ENCODE measurements at places on chromosomes 13 and 19.
A peak's percentile ranks its signal among the peaks of the same experiment; 100 is the strongest.

GRCh38 chr19:51489113-51489512 lies 10.8 kb downstream of the CEACAM18 start:
- DNase-seq = no peak

GRCh38 chr19:18868380-18869022 lies 27.5 kb downstream of the CERS1 start:
- no peak for DNase-seq

GRCh38 chr13:24271231-24271600 lies 38.2 kb upstream of the C1QTNF9 start:
- no peak for DNase-seq

DNA sequence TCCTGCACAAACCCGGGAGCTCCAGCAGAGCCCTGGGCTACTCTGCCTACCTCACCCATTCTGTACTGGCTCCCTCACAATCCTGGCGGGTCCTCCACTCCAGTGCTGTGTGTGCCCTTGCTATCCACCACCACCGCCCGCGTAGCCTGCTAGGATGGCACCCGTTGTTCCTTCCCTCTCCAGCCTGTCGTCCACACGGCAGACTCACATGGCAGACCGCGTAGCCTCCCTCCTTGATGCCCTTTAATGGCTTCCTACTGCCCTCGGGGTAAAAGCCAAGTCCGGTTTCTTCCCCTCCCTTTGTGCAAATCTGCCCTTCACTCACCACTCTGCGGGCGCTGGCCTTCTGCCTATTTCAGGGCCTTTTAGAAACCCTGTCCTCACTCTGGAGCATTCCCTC lies 106.6 kb downstream of the RAB20 start:
- DNase-seq = no peak

DNA sequence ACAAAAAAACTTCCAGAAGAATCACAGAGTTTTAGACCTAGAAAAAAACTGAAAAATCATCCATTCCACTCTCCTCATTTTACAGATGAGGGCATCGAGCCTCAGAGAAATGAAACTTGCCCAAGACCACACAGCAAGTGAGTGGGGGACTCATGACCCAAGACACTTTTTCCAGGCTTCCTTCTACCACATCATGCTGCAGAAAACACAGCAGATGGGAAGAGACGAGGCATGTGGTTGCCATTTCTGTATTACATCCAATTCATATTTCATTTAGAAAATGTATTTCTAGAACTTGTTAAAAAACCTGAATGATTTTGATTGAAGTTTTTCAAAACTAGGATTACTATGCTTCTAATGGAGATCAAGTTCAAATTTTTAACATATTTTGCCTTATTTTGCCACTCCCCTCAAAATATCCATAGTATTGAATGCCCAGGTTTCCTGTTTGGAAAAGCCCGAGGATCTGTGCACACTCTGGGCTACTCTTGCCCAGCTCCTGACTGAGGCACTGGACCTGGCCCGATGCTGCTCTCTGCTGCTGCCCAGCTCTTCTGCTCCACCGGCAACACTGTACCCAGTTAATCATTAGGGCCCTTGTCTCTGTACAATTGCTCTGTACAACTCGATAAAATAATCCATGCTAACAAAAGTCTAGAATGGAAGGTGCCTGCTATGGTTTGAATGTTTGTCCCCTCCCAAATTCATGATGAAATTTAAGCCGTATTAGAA lies 157.4 kb downstream of the EFNB2 start:
- DNase-seq = no peak

- no peak for DNase-seq
Measured at GRCh38 chr19:31611046-31611877, 262.0 kb upstream of the TSHZ3 start.

DNA sequence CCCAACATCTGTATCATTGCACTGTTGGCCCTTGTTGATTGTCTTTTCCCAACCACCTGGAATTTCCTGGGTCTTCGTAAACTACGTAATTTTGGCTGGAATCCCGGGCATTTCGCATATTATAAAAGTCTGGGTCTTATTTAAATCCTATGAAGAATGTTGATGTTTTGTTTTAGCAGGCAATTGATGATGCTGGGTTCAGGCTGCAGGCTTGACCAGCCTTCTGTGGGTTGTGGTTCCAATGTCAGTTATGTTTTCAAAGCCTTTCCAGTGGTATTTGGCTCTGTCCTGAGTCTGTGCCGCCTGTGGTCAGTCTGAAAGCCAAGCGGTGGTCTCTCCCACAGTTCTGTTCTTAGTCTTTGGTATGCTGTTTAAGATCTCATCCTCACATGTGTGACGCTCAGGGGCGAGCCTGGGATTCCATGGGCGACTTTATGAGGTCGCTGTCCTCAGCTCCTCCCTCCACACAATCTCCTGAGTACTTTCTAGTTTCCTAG lies 12.4 kb downstream of the SLC35E1 start:
- DNase-seq = no peak

DNA sequence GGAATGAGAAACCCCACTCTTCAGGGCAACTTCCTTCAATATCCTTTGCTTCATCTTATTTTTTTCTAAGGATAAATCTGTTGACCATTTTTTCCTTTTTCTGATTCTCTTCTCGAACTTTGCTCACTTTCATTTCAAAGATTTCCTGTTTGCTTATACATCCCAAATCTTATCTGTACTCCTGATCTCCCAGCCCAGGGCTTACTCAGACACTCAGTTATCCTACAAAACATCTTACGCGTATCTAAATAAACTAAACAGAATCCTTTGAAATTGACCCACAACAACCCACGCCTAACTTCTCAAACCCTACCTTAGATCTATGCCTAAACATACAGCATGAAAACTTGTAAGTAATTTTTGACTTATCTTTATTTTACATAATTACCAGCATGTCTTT lies 179.2 kb downstream of the ABCC4 start:
- no peak for DNase-seq

DNA sequence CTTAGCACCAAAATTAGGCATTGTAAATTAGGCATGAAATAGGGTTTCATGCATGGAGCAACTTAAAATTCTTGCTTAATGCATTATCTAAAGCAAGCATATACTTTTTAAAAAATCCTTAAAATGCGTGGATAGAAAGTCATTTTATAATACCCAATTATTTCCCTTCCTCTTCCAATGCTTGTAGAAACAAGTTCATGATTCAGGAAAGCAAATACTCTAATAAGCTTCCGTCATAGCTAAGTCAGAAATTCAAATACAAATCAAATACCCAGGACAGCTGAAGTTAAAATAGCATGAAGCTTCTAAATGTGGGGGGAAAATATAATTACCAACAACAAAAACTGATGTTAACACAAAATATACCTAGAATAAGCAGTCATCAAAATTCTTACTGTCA lies 89.1 kb downstream of the COL4A1 start:
- no peak for DNase-seq

DNA sequence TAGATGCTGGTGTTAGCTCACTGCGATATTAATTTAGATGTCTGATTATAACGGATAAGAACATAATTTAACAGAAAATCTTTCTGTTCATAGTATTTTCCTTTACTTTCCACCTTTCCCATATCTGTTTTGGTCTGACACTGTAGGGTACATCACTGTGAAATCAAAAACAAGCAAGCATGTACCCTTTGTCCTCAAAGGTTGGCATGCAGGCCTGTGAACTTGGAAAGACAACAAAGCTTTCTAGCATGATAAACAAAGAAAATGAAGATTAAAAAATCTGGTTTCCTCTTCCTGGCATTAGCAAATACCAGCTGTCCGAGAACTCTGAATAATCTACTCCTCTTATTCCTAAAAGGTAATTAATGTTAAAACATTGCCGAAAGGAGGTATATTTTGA lies 31.6 kb downstream of the THSD1 start:
- DNase-seq = no peak

DNA sequence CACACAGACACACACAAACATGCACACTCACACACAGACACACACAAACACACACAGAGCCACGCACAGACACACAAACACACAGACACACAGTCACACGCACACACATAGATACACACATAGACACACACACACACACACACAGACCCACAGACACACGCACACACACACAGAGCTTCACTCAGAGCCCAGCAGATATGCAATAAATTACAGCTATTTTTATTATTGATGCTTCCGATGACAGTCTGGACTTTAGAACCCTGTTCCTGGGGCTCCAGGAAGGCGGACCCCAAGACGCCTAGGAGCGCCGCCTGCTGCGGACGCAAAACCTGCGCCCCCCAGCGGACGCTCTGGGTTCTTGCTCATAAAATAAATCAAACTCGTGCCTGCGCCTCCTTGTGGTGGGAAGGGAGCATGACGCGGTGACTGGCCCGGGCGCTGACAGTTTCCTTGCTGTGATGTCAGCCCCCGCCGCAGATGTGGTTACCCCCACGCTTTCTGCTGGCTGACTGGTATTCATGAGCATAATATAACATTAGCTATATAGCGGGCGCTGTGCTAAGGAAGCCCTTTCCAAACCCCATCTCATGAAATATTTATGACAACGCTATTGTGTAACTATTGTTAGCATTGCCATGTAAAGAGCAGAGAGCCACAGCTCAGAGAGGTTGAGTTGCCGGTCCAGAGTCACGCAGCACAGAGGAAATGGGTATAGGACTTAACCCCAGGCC lies 64.4 kb upstream of the TM9SF2 start:
- DNase-seq = peak; percentile 68

DNA sequence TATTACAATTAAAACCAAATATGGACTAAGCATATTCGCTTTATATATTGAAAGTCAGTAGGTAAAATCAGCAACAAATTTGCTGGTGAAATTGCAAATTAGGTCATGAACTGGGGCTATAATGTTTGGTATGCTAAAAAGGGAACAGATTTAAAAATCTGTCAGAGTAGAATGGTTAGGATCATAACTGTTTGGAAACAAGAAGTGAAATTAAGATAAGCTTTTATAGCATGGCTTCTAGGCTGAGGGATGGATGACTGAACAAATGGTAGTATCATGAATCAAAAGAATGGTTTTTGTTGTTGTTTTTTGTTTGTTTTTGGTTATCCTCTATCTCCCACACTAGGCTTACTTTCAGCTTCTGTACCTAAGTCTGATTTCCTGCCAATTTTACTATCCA lies 1090.4 kb downstream of the PCDH9 start:
- no peak for DNase-seq

GRCh38 chr19:49591731-49592485 lies 926 bp downstream of the PRR12 start:
- DNase-seq = peak; percentile 47

DNA sequence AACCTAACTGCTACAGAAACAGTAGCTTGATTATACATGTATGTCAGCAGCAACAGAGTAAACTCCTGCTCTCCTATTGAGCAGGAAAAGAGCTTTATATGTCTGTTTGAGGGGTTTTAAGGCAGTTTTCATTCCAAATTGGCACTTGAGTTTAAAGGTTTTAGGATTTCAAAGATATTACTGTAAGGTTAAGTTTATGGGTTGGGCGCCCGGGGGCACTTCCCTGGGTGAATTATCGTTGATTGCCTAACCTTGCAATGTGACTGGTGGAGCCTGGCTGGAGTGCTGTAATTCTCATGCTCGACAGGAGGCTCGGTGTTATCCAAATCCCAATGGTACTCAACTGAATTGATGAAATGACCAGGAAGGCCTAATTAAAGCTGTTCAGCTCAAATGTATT lies 1586.1 kb downstream of the OLFM4 start:
- no peak for DNase-seq

GRCh38 chr19:46016426-46017094 lies 6.3 kb downstream of the PGLYRP1 start:
- DNase-seq = peak; percentile 76

DNA sequence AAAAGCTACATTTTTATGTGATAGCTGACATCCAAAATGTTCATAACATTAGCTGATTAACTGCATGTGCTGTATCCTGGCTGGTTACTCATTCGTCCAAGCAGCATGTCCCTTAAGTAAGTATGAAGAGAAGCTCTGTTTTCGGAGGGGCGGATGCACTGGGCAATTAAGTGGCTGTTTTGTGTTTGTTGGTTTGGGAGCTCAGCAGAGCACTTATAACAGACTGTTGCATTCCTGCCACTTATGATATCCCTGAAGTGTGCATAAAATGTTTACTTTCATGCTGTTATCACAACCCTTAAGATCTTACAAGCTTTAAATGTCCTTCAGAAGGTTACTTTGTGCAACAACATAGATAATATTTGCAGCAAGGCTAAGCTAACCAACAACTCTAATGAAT lies 264.1 kb downstream of the NALCN start:
- DNase-seq = no peak

- DNase-seq = no peak
Measured at GRCh38 chr13:23105051-23105450, 75.7 kb upstream of the SGCG start.

DNA sequence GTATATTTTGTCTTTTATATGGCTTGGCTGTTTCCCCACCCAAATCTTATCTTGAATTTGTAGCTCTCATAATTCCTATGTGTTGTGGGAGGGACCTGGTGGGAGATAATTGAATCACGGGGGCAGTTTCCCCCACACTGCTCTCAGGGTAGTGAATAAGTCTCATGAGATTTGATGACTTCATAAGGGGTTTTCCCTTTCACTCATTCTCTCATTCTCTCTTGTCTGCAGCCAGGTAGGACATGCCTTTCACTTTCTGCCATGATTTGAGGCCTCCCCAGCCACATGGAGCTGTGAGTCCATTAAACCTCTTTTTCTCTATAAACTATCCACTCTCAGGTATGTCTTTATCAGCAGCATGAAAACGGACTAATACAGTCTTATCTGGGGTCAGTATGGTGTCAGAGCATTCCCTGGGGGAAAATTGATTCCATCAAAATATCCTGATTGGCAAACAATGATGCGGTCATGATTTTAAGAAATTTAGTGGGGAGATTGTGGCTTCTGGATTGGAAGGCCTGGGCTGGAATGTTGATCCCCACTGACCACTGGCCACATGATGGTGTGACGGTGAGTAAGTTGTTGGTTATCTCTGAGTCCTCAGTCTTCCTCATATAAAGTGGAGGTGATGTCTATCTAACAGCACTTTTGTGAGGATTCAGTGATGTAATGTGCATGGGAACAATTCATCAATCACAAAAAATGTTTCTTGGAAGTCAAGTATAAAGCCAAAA lies 27.5 kb upstream of the ANKRD10 start:
- peak; percentile 82 for DNase-seq

DNA sequence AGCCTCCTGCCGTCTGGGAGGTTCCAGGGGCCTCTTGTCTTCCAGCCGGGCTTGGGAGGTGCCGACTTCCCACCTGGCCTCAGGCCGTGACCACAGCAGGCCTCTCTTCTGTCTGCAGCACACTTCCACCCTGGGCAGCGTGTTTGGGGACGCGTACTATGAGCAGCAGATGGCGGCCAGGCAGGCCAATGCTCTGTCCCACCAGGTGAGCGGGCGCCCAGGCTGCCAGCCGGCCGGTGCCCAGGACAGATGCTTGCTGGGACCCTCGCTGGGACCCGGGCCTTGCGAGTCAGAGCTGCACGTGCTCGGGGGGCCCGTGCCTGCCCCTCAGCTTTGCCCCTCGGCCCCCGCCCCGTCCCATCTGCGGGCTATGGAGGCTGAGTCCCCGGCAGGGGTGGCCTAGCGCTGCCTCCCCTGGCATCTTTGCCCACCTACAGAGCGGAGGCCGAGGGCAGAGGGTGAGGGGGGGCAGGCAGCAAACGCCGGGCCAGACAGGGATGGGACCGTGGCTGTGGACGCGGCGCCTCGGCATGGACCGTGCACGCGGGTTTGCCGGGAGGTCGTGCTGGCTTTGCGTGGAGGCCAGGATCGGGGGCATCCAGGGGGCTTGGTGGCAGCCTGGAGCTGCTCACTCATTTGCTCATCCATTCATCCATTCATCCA lies 16.2 kb downstream of the COMP start:
- DNase-seq = no peak

- no peak for DNase-seq
Measured at GRCh38 chr13:49258089-49258796, 10.5 kb downstream of the CDADC1 start.

GRCh38 chr13:37074703-37075102 lies 15.2 kb upstream of the SUPT20H start:
- DNase-seq = peak; percentile 10

All from mammary epithelial cell (primary cell).